ENCODE measurements at places on chromosomes 3 and 15. TPM values are rescaled to one million over a fixed set of nuclear protein-coding genes. Genes with fewer than 3 reads are reported as not detected.

OCA2 gene
- total RNA-seq, result 0.18 TPM

TP63 gene
- total RNA-seq, result 0.11 TPM

- no peak for DNase-seq
Measured at GRCh38 chr15:60396100-60396499, 1.7 kb downstream of the ANXA2 start.

DNA sequence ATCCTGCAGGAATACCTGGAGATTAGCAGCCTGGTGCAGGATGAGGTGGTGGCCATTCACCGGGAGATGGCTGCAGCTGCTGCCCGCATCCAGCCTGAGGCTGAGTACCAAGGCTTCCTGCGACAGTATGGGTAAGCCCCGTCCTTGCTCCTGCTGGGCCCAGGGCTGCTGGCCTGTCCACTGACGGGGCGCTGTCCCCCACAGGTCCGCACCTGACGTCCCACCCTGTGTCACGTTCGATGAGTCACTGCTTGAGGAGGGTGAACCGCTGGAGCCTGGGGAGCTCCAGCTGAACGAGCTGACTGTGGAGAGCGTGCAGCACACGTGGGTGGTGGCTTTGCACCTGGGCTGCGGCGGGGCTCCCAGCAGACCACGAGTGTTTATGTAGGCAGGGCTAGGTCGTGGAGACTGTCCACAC is 5.0 kb downstream of the FES start:
- no peak for DNase-seq

DNA sequence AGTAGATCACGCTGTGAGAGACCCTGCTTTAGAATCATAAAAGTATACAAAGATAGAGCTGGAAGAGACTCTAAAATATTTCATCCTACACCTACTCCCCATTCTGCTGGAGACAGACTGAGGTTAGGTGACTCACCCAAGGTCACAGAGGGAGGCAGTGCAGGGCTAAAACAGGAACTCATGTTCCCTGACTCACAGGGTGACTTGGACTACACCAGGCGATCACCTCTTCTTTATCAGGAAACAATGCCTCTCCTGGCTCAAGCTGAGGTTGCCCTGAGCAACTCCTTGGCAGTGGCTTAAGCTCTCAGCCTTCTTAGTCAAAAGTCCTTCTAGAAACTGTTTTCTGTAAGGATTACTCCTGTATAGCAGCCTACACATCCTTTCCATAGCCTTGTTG is 26.4 kb upstream of the TNFAIP8L3 start:
- no peak for DNase-seq

DNA sequence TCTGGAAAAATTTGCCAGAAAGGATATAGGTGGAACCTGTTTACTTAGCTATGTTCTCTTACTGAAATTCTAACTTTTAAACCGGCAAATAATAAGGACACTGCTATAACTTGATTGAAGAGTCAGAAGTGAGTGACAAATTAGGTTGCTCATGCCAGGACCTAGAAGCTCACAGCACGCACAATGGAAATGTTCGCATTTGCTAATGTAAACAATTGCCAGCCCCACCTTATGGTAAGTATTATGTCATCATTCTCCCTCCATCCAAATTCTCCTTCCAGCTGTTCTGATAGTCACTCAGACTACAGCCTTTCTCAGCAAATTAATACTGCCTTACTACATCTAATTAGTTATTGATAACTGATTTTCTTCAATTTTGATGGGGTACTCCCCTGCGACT is 4.8 kb upstream of the STXBP5L start:
- DNase-seq, result no peak

FBXO45 gene
- total RNA-seq, result 9.2 TPM

GRCh38 chr3:72011485-72011884 is 226.5 kb upstream of the PROK2 start:
- DNase-seq, result no peak

FOXB1 gene
- total RNA-seq, result not detected

DNA sequence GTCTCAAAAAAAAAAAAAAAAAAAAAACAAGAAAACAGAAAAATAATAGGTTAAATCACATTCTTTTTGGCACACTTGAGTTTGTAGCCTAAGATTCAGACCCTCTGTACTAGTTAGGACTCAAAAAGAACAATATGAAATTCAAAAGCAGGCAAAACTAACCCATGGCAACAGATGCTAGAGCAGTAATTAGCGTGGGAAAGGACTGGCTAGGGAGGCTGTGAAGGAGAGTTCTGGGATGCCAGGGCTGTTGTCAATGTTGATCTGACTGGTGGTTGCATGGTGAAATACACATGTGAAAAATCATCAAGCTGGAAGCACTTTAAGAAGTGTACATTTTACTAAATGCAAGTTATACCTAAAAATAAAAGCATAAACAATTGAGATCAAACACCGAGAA is 35.6 kb downstream of the KLHL6 start:
- DNase-seq, result no peak

GRCh38 chr3:58038675-58039292 is 30.6 kb downstream of the FLNB start:
- DNase-seq, result no peak

- DNase-seq, result no peak
Measured at GRCh38 chr3:48469046-48469915, 22.7 kb downstream of the ATRIP start.
